ENCODE measurements at places on chromosomes 2 and 18. TPM values are rescaled to one million over a fixed set of nuclear protein-coding genes. Genes with fewer than 3 reads are reported as not detected.

DNA sequence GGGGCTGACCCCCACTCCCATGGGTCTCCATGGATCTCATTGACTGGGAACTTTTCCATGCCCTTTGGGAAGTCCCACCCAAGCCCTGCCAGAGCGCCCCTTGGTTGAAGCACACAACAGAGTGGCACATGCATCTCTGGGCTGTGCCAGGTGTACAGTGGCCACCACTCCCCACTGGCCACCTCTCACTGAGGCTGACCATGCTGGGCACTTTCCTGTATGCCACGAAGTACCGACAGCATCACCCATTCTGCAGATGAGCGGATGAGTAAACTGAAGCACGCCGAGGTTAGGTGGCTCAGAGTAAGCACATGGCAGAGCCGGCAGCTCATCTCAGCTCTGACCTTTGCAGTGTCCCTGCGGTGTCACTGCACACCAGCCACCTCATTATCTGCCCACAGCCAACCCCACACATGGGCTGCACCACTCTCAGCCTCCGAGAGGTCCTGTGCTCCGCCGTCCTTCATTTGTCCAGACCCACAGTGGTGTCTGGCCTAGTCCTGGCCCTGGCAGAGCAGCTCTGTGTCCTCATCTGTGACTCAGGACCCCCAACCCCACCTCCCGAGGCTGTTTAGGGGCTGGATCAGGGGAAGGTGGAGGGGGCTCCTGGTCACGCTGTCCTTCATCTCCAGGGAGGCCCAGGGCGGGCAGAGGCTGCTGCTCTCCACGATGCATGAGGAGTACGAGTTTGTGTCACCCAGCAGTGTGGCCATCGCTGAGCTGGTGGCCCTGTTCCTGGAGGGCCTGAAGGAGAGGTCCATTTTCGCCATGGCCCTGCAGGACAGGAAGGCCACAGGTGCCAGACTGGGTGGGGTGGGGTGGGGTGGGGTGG lies 18.0 kb upstream of the GPR17 start:
- H3K27me3 ChIP-seq: no peaks in the 10 kb centered on the region
- peaks cover 24% of the 10 kb centered on the region for H3K4me1 ChIP-seq
- H3K4me3 ChIP-seq: no peak overlapping the region
- H3K27ac ChIP-seq: no peak overlapping the region
- DNase-seq: no peak
- no peaks in the 10 kb centered on the region for H3K36me3 ChIP-seq

The SKA1 gene
- total RNA-seq: 0.39 TPM

GRCh38 chr18:79518683-79519128 lies 123.0 kb downstream of the NFATC1 start:
- H3K4me3 ChIP-seq: no peak overlapping the region
- H3K36me3 ChIP-seq: no peaks in the 10 kb centered on the region
- no peaks in the 10 kb centered on the region for H3K27me3 ChIP-seq
- H3K27ac ChIP-seq: peak overlapping the region; percentile 75
- no peak for DNase-seq

DNA sequence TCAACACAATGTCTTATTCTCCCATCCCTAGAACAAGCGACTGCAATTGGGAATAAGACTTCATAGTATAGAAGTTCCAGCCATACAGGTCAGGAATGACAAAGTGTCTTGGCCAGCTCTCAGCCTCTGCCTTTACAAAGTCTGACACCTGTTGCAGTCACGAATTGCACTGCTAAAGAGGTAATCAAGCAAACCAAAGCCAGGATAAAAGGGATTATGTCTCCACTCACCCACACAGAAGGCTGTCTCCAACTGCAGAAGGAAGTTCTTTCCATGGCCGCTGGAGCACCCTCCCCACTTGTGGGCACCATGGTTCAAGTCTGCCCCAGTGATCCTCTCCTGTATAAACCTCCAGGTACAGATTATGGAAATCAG lies 114.8 kb upstream of the PKDCC start:
- no peak overlapping the region for H3K27ac ChIP-seq
- H3K36me3 ChIP-seq: no peaks in the 10 kb centered on the region
- no peaks in the 10 kb centered on the region for H3K4me1 ChIP-seq
- no peak for DNase-seq
- H3K27me3 ChIP-seq: peaks cover 9% of the 10 kb centered on the region

The GAD1 gene
- total RNA-seq: not detected

All from T-cell (primary cell).